ENCODE measurements at places on chromosomes 6 and 20. TPM values are rescaled to one million over a fixed set of nuclear protein-coding genes. Genes with fewer than 3 reads are reported as not detected.

KIF13A gene
- 18.6 TPM for total RNA-seq

C6orf47 gene
- 18.1 TPM for total RNA-seq

ASXL1 gene
- 34.6 TPM for total RNA-seq

C6orf52 gene
- 10.6 TPM for total RNA-seq

PPIL6 gene
- total RNA-seq, result 22.4 TPM

GPANK1 gene
- total RNA-seq, result 24.1 TPM

PRRT1 gene
- 2.9 TPM for total RNA-seq

NNAT gene
- 5.3 TPM for total RNA-seq

ECT2L gene
- total RNA-seq, result 0.32 TPM

GNMT gene
- not detected for total RNA-seq

LIN28B gene
- total RNA-seq, result 0.07 TPM

GRCh38 chr6:25583099-25583498 lies 68.9 kb upstream of the SCGN start:
- peak; percentile 72 for ATAC-seq

- ATAC-seq, result no peak
These were observed 10.9 kb downstream of the ARFGEF2 start for GRCh38 chr20:48932375-48932941.

DNA sequence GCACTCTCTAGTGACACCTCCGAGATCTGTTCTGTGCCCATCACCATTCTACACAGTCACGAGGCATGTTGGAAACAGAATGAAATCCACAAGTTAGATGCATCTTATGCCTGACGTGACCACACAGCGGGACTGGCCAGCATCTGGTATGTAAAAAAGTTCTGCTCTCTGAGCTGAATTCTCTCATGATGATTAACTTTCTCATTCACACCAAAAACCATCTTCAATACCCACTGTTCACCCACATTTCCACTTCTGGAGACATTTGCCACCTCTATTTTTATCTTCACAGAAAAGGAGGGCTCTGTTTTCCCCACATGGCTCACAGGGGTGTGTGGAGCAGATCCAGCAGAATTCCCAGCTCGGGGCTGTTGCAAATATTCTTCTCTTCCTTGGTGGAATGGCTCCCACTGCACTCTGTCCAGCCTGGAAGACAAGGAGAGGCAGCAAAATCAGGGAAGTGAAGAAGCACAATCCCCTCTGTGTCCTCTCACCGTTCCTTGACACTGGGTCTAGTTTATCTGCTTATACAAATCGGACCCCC lies 303.4 kb downstream of the TAF4 start:
- ATAC-seq, result no peak

GRCh38 chr20:46953596-46953995 lies 59.0 kb downstream of the EYA2 start:
- ATAC-seq, result no peak

DNA sequence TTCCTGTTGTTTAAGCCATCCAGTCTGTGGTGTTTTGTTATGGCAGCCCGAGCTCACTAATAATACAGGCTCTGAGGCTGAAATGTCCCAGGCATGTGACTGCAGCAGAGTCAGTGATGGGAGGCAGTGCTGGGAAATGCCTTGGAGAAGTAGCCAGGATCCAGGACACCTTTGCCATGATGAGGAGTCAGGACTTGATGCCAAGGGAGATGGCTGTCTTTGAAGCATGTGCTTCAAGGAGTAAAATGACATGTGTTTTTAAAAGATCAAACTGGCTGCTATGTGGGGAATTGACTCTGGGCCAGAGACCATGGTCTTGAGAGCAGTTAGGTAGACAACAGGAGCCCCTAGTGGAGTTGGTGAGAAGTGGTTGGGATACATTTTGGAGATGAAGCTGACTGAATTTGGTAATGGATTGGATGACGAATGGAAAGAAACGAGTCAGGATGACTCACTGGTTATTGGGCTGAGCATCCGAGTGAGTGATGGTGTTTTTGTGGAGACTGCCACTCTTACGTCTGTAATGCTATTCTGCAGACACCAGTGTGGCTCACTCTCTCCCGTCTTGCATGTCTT lies 322.2 kb downstream of the PLCB1 start:
- peak; percentile 100 for ATAC-seq

GRCh38 chr6:21469213-21469612 lies 124.3 kb upstream of the SOX4 start:
- ATAC-seq, result no peak

DNA sequence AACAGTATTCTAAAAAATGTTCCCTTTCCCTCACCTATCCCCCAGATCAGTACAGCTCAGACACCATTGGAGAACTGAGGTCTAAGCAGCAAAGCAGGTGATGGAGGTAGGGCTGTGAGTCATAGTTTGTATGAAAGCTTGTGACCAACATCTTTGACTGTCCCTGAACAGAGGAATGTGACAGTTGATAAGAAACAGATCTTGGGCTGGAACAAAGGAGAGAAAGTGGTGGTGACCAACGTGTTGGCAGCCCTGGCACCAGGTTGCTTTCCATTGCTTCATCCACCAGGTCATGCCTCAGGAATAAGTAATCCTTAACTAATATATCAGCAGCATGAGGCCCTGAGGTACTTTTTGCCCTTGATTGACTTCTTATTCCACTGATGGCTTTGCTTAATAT lies 19.9 kb upstream of the CRIP3 start:
- no peak for ATAC-seq

- no peak for ATAC-seq
These were observed 110.2 kb upstream of the ZNF184 start for GRCh38 chr6:27582928-27583725.

- no peak for ATAC-seq
These were observed 77.7 kb upstream of the ZNF217 start for GRCh38 chr20:53671370-53671769.

DNA sequence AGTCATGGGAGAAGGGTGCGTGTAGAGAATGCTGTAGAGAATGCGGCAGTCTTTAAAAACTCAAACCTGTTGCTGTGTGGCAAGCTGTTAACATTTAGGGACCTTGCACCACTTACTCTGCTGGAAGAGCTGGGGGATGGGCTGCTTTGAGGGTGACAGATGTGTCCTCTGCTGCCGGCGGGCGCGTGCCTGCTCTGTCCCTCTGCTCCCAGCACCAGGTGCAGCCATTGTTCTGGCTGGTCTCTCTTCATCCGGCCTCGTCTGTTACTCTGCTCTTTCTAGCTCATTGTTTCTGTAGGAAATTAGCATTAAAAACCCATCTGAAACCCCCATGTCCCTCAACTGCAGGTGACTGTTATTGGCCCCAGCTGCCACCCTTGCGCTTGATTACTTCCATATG lies 78.5 kb downstream of the CBFA2T2 start:
- peak; percentile 100 for ATAC-seq

DNA sequence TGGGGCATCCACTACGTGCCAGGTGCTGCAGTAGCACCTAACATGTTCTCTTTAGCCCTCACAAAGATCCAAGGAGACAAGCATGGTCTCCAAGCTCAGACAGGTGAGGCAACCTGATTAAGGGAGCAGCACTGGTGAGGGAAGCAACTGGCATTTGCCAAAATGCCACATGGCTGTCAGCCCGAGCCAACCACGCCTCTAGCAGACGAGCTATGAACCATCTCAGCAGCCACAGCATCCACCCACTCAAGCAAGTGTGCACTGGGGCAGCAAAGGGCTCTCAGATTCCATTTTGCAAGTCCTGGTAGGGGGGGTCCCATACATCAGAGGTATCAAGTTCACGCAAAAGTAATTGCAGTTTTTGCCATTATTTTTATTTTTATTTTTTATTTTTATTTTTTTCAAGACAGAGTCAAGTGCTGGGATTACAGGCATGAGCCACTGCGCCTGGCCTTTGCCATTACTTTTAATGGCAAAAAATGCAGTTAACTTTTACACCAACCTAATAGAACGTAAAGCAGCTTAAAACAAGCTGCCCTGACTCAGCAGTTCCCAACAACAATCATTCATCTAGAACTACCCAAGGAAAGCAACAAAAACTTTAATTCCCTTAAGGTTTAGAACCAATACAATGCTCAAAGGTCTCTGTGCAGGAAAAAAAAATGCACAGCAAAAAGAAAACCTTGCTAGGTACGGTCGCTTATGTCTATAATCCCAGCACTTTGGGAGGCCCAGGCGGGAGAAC lies 36.3 kb upstream of the SPDEF start:
- ATAC-seq, result no peak

- ATAC-seq, result no peak
These were observed 389.7 kb upstream of the JARID2 start for GRCh38 chr6:14856177-14856576.

DNA sequence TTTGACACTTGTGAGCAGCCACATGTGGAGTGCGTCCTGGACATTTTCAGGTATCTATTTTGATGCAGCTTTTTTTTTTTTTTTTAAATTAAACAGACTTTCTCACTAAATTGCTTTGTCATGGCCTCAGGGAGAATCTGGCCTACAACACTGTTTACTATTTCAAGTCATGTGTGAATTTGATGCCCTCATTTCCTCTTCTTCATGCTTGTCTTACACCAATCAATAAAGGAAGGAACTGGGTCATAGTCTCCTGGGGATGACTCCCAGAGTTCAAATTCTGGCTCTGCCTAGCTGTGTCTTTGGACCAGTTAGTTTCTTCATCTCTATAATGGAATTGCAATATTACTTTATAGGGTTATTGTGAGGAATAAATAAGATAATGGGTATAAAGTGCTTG lies 554.1 kb downstream of the PRKN start:
- ATAC-seq, result no peak

- no peak for ATAC-seq
These were observed 4.8 kb downstream of the NFYA start for GRCh38 chr6:41077536-41077935.

GRCh38 chr20:59663513-59664060 lies 59.2 kb downstream of the PHACTR3 start:
- ATAC-seq, result no peak

DNA sequence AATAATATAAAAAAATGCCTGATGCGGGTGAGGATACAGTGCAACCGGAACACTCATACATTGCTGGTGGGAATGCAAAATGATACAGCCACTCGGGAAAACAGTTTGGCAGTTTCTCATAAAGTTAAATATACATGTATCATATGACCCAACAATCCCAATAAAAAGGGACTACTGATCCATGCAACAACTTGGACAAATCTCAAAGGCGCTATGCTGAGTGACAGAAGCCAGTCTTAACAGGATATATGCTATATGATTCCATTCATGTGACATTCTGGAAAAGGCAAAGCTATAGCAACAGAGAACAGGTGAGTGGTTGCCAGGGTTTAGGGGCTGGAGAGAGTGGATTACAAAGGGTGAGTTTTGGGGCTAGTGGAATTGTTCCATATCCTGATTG lies 170.2 kb upstream of the MLN start:
- no peak for ATAC-seq

- ATAC-seq, result no peak
These were observed 161.0 kb downstream of the ASCC3 start for GRCh38 chr6:100719883-100720682.

- ATAC-seq, result no peak
These were observed 18.5 kb upstream of the CCR6 start for GRCh38 chr6:167104388-167104787.

DNA sequence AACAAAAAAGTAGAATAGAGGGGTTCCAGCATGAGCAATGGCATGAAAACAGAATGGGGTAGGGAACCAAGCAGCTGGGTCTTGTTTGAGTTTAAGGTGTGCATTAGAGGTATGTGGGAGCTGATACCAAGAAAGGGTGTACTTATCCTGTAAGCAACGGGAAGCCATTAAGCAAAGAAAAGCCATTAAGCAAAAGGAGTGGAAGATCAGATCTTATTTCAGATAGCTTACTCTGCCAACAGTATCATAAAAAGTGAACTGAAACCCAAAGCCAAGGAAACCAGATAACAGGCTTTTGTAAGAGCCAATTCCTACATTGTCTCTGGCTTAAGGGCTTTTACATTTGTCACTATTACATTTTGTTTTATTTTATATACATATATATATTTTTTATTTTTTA lies 21.3 kb upstream of the BEND6 start:
- no peak for ATAC-seq

DNA sequence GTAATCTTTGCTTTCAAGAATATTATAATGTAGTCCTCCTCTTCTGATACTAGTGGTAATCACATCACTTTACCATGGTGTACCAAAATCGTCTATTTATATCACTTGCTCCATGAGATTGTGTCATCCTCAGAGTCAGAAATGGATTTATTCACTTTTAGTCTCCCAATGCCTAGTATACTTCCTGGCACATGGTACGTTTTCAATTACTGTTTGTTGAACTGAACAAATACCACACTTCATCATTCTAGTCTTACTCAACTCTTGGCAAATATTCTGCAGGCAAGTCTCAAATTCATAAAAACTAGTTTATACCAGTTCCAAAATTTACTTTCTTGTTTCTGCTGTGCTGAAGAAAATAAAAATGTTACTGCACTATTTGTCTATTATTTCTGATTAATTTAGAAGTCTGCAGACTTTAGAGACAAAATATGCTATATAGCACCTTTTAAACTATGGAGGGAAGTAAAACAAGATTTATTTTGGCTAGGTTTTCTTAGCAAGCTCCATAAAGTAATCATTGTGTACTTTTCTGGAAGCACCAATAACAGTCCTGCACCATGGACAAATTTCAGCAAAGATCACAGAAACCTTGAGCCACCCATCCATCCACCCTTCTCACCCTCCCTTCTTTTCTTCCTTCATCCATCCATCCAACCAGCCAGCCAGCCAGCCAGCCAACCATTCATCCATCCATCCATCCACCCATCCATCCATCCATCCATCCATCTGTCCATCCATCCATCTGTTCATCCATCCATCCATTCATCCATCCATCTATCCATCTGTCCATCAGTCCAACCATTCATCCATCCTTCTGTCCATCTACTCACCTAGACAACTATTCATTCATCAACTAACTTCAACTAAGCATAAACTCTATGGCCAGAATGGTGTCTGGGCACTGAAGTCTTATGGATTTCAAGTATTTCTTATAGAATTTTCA lies 102.1 kb upstream of the STMND1 start:
- ATAC-seq, result no peak

- no peak for ATAC-seq
These were observed 271.8 kb downstream of the PRL start for GRCh38 chr6:22024973-22025467.

DNA sequence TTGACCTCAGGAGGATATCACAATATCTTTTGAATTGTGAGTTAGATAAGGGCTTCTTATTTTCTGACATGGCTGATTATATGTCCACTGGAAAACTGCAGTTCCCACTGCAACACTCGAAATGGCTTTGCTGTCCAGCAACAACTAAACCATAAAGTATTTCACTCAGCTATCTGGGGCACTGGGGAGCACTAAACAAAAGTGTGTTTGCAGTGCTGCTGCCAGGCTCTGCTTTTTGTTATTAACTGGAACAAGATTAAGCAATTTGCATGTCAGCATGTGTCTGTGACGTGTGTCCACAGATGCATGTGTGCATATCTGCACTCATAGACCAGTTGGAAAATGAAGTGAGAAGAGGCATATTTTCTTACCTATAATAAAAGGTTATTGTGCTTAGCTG lies 107.8 kb upstream of the CCN2 start:
- ATAC-seq, result peak; percentile 36

GRCh38 chr20:33097001-33097400 lies 17.6 kb downstream of the BPIFB4 start:
- no peak for ATAC-seq

Data from motor neuron (in vitro differentiated cells).